Activated CD8-positive, alpha-beta T cell treated with anti-CD3 and anti-CD28 coated beads for 36 hours (primary cell): ENCODE measurements at places on chromosomes 1 and 21.
A peak's percentile ranks its signal among the peaks of the same experiment; 100 is the strongest.

DNA sequence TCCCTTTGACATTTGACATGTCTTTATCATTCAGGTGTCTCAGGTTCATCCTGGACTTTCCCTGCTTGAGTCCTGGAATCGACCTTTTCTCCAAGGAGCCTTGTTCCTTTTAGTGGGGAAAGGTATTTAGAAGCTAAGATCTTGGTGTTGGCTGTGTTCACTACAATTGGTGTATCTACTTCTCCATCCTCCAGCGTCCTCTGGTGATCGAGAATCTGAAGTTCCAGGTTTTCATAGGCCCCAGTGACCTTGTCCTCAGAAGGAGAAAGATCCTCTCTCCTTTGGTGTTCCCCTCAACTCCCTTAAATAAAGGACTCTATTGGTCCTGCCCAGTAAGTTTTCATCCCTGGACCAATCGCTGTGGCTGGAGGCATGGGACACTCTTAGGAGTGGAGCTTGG lies 22.1 kb downstream of the MROH7 start:
- DNase-seq = no peak

GRCh38 chr1:116671912-116672311 lies 4.4 kb upstream of the IGSF3 start:
- DNase-seq = no peak

DNA sequence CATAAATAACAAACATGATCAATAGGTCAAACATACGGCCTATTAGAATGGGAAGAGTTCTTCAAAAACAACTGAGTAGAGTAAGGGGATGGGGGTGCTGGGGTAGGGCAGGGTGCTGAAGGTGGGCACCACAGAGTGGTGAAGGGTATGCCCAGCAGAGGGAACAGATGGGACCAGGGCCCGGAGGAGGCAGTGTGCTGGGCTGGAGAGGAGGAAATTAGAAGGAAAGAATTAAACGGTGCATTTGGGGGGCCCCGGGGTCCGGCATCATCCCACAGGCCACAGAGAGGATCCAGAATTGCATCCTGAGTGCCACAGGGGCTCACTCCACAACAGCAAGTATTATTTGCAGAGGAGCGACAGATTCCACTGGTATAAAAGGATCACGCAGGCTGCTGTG lies 94.5 kb downstream of the GLIS1 start:
- DNase-seq = no peak

DNA sequence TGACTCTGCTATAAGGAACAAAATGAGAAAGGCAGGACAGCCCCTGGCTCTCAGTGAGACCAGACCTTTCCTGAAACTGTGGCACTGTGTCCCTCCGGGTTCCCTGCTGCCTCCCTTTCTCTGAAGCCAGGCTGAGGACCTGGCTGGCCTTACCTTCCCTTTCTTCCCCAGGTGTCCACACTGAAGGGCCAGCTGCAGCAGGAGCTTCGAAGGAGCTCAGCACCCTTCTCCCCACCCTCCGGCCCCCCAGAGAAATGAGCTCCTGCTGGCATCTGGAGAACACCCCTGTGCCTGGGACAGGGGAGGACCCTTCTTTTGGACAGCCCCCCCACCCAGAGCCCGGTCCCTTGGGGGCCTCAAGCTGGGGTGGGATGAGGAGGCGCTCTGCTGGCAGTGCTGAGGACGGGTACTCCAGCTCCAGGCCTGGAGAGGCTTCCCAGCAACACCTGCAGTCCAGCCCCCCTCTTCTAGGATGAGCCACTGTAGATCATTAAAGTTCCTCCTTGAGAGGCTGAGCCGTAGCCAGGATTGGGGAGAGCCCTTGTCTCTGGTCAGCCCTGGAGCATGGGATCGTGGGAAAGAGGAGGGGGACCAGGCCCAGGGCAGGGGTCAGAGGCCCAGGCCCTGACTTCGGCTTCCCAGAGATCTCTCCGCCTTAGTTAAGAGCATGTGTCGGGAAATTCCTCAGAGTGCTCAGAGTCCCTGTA lies 8.1 kb downstream of the MFAP2 start:
- no peak for DNase-seq

GRCh38 chr1:55695552-55695951 lies 480.4 kb upstream of the USP24 start:
- no peak for DNase-seq

- peak; percentile 31 for DNase-seq
Measured at GRCh38 chr1:204150702-204151551, 917 bp downstream of the ETNK2 start.

DNA sequence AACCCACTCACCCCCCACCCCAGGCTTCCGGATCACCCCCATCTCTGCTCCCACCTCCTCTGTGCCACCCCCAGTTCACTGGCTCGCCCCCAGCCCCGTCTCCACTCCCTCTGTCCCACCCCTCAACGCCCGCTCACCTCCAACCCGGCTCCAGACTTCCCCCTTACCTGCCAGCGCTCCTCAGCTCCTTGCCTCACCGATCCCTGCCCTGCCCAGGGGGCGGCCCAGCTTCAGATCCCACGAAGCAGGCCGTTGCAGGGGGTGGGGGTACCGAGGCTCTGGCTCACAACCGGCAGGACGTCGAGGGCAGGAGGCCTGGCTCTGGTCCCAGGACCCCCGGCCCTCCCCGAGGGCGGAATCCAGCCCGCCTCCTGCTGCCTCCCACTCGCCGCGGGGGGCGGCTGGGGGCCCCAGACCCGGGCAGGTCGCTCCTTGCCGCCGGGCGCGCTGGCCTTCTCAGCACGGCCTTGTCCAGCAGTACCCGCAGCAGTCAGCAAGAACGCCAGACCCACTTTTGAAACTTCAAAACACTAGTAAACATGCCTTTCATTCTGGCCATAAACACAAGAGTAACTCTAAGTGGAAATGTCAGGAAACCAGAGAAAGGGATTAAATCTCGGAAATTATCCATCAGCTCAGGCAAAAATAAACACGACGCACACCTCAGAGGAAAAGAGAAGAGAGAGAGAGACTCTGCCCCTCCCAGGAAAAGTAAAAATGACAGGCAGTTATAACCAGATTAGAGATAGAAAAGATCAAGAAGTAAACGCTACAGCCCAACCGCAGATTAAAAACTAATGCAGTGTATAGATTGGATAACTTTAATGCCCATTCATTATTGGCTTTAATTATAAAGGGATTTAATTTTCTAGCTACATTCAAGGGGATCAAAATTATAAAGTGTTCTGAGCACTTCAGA lies 1.0 kb upstream of the FAM89A start:
- no peak for DNase-seq

DNA sequence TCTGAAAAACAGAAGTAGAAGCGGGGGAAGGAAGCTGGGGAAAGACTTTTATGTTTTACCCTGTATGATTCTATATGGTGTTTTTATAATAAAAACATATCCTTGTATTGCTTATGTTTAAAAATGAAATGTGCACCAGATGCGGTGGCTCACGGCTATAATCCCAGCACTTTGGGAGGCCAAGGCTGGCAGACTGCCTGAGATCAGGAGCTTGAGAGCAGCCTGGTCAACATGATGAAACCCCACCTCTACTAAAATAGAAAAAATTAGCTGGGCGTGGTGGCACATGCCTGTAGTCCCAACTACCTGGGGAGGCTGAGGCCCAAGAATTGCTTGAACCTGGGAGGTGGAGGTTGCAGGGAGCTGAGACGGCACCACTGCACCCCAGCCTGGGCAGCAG lies 155.4 kb downstream of the SMYD3 start:
- no peak for DNase-seq

GRCh38 chr21:42079939-42080787 lies 9.0 kb downstream of the UMODL1 start:
- no peak for DNase-seq

DNA sequence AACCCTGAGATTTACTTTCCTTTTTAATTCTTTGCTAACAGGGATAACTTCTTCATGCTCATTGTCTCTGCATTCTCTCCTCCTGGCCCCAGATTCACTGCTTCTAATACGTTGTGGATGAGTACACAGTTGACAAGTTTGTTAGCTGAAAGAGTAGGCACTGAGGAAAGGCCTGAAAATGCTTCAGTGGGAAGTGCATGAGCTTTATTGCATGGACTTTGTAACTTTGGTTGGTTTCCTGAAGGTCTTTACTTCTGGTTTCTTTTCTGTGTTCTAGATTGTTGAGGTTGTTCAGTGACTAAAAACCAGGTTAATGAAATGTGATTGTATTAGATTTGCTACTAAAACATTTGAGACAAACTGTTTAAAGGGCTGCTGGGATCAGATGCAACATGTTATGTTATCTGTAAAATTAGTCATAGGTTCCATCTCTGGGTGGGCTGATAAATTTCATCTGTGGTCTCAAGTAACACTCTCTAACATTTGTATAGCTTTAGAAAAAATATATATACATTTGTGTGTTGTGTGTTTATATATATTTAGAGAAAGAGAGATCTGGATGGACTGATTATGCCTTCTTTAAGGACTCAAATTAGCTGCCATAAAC lies 19.1 kb downstream of the LRIG2 start:
- DNase-seq = no peak

- no peak for DNase-seq
Measured at GRCh38 chr1:241376701-241377100, 19.7 kb upstream of the RGS7 start.

- DNase-seq = no peak
Measured at GRCh38 chr1:241417258-241417657, 60.3 kb upstream of the RGS7 start.

- no peak for DNase-seq
Measured at GRCh38 chr1:6002714-6003501, 10.7 kb upstream of the NPHP4 start.

- no peak for DNase-seq
Measured at GRCh38 chr1:241808265-241808664, 39.7 kb upstream of the EXO1 start.

- DNase-seq = no peak
Measured at GRCh38 chr1:33863779-33864178, at the start of gene HMGB4. Gene HMGB4 (plus strand): TSS chr1:33864079. CDS start chr1:33864192, 113 bp downstream.

DNA sequence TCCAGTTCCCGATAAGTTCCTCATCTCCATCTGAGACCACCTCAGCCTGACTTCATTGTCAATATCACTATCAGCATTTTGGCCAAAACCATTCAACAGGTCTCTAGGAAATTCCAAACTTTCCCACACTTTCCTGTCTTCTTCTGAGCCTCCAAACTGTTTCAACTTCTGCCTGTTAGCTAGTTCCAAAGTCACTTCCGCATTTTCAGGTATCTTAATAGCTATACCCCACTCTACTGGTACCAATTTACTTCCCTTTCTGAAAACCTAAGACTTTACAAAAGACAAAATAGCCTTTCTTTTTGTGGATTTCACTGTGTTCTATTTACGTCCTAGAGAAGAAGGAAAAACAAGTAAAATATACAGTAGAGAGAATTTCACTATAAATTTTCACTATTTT lies 147.0 kb upstream of the FMN2 start:
- no peak for DNase-seq

- peak; percentile 54 for DNase-seq
Measured at GRCh38 chr1:198056255-198056654, 100.5 kb upstream of the NEK7 start.

- no peak for DNase-seq
Measured at GRCh38 chr1:38746941-38747600, 112.5 kb downstream of the RRAGC start.

GRCh38 chr1:226657895-226658545 lies 81.1 kb downstream of the ITPKB start:
- no peak for DNase-seq

DNA sequence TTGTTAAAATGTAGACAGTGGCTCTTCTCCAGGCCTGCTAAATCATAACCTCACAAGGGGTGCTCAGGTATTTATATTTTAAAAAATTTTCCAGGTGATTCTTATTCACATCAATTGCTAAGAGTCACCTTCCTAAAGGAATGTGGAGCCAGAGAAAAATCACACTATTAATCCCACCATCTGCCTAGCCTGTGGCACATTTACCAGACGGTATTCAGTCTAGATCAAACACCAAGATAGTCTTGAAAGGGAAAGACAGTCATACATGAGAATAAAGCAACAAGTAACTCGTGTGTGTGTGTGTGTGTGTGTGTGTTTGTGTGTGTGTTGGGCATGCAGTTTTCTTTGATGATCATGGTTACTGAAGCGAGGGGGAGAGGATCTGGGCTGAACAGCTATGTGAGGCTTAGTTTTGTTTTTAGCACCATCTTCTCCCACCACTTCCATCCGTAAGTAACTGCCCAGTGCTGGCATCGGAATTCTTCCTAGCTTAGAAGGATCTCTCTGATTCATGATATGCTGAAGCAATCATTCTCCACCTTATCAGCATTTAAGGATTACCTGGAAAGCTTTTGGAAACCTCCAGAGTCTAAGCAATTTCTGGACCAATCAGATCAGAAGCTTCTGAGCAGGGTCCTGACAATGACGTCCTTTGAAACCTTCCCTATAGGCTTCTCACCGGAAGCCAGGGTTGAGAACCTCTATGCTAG lies 2.4 kb upstream of the DPT start:
- no peak for DNase-seq

DNA sequence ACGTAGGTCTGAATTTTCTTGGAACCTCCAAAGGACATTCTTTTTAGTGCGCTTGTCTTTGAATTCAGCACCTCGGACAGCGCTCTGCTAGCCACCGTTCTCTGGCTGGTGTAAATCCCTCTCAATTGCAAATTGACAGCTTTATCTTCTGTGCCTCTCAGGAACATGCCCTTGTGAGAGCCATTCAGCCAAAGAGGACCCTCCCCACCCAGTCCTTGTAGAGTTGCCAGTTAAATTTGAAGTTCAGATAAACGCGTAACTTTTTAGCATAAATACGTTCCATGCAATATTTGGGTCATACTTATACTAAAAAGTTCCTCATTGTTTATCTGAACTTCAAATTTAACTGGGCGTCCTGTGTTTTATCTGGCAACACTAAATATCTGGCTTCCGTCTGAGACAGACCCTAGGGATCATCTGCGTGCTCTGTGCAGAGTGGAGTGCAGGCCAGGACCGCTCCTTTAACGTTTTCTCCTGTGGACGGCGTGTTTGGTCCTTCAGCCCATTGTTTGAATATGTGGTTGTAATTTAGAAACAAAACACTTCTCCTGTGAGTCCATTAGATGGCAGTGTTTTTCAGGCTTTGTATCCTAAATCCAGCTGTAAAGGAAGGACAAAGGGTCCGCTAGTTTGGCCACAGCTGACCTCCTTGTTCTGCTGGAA lies 7.0 kb downstream of the KCNAB2 start:
- peak; percentile 56 for DNase-seq

DNA sequence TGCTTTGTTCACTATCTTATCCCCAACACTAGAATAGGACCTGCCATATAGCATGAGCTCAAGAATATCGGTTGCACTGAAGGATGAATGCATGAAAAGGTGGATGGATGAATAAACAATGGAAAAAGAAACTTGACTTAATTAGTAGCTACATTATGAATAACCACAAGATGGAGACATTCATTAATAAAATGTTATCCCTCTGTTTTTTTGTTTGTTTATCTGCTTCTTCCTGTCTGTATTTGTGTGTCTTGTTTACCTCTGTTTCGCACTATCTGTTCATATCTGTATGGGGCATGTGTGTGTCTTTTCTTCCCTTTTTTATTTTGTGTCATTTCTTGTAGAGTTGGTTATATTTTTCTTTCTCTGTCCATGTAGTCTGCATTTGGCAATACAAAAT lies 1.1 kb upstream of the OR14I1 start:
- DNase-seq = no peak

DNA sequence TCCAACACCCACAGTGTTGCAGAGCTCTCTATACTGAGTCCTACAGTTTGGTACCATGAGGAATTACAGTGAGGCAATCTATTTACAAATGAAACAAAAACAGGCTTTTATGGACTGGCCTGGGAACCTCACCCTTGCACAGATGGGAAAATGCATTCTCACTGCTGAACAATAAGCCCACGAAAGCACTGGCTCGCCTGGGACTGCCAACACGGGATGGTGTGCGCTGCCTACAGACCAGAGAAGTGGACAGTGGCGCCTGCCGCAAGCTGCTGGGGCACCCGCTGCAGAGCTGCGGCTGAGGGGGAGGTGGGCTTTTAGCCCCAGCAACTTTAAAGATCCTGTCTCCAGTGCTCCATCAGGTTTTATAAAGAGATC lies 28.5 kb upstream of the ABCG1 start:
- no peak for DNase-seq
